ENCODE measurements at places on chromosomes 6 and 20.

- no peak for DNase-seq
Observed at GRCh38 chr6:37988127-37988526, 168.6 kb downstream of the ZFAND3 start.

DNA sequence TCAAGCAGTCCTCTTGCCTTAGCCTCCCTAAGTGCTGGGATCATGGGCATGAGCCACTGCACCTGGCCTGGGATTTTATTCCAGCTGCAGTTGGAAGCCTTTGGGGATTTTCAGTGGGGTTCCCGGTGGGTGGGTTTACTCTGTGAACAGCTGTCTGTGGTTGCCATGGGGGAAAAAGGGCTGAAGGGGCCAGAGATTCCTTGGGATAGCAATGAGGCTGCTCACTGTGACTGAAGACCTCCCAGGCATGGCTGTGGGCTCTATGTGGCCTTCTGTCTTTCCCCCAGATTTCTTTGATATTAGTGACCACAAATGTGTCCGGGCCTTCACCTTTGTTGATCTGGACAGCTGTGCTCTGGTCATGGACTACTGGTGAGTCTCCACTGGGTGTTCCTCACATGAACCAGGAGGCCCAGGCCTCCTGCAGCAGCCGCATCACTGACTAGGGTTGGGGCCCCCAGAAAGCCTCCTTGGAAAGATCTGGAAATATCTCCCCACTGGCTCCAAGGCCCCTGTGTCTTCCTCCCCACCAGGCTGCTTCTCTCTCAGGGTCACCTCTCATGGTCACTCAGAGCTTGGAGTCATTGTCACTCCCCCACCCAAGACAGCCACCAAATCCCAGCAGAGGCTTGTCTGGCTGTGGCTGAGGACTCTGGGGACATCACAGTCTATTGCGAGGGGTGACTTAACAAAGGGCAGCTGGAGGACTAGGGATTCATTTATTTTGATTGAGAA lies 33.4 kb downstream of the EFCAB8 start:
- no peak for DNase-seq

DNA sequence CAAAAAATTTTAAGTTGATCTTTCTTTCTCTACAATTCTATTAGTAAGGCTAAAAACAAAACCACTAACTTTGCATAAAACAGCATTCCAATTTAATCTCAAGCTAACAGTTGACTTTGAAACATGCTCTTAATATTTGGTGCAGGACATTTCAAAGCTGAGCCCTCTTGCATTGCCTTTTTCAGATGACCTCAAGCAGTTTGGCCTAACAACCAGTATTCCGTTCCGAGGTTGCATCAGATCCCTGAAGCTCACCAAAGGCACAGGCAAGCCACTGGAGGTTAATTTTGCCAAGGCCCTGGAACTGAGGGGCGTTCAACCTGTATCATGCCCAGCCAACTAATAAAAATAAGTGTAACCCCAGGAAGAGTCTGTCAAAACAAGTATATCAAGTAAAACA lies 194.0 kb downstream of the ARHGAP18 start:
- no peak for DNase-seq

- DNase-seq: no peak
Observed at GRCh38 chr6:105794239-105794638, 291.9 kb upstream of the PRDM1 start.

- no peak for DNase-seq
Observed at GRCh38 chr6:55756531-55757031, 118.8 kb downstream of the BMP5 start.

DNA sequence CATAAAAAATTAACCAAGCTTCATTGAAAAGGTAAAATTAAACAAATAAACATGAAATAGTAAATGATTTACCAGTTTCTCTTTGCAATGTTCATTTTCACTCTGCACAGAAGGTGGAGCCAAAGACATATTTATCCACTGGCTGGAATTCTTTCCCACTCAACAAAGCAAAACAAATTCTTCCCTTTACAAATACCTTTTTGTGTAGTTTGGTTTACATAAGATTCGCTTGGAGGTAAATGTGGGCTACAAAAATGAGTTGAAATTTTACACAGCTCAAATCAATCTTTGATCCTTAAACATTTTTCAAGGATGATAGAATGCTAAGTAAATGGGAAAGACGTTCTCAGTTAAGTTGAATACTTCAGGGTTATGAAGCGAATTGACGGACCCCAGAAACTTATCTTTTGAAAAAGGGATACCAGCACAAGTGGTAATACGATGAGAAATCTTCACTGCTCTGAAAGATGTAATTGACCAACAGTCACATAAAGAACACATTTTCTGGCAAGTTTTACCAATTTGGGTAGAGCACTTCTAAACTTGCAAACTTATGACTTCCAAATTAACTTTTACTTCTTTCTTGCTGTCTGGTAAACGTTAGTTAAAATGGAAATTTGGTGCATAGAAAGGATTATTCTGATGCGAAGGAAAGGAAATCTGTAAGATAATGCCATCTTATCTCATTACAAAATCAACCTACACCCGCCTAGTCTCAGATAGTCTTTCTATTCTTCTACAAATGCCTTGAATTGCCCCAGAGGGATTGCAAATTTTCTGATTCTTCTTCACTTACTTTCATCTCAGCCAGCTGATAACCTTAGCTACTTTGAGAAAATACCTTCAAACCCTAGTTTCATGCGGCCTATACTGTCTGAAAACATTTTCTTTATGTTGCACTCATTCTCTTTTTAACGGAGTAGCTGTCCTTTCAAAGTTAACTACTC lies 4.7 kb upstream of the GJA1 start:
- no peak for DNase-seq

- no peak for DNase-seq
Observed at GRCh38 chr20:10430000-10430466, 4.0 kb downstream of the MKKS start.

- DNase-seq: no peak
Observed at GRCh38 chr6:37242429-37243052, 15.0 kb upstream of the TBC1D22B start.

GRCh38 chr6:167993169-167993568 lies 4.3 kb upstream of the KIF25 start:
- DNase-seq: no peak

GRCh38 chr6:135250234-135250633 lies 69.1 kb downstream of the MYB start:
- no peak for DNase-seq

DNA sequence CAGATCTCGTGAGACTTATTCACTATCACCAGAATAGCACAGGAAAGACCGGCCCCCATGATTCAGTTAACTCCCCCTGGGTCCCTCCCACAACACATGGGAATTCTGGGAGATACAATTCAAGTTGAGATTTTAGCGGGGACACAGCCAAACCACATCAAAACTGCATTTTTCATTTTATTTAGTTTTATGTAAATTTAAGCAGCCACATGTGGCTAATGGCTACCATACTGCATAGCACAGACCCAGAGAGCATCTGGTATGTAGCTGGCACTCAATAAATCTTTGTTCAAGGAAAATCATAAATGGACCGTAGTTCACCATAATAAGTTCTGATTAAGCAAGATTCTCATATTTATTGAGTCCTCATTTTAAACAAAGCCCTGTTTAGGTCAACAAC lies 15.3 kb downstream of the GFOD1 start:
- DNase-seq: no peak

DNA sequence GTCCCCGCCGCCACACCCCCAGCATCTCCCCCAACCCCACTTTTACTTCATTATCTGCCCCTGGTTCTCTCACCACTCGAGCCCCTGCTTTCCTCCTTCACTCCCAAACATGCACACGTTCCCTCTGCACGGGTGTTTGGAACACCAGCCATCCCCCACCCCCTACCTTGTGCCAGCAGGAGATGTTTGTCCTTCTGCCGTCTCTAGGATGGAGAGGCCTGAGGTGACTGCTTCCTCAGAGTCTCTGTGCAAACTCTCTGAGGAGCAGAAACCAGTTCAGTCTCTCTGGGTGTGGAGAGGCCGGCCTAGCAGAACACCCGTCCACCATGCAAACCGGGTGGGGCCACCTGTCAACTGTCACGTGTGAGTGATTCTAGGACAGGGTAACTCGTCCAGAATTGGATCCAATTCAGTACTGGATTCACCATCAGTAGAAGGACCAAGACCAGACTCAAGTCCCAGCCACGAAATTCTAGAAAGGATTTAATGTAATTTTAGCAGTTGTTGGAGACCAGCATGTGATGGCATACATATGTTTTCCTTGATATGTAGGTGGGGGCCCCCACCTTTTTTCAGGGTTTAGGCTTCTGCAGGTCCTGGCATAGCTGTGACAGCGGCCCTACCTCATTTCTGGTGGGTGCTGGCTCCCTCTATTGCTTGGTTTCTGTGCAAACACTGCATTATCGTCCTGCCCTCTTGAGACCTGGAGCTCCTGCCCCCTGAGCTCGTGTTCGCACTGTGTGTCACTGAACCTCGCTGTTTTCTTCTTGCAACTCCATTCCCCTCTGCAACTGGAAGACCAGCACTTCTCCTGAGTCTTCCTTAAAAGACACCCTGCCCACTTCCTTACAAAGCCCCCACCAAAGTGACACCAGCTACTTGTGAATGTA lies at the start of gene RAET1E:
Gene RAET1E, minus strand, starts transcription at position 259 of the 890 bp plus-strand sequence. CDS start 7,212 bp downstream, outside the sequence.
- no peak for DNase-seq

DNA sequence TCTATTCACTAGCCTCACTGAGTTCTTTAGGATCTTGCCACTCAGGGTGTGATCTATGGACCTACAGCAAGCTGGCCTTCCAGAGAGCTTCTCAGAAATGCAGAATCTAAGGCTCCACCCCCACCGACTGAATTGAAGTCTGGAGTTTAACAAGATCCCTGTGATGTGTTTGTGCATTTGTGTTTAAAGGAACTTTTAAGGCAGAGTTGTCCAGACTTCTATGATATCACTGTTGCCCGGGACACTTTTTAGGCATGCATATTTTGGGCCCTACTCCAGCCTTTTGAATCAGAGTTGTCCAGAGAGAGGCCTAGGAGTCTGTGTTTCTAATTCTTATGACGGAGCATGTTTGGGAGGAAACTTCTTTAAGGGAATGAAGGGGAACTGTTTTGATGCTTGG lies 232.3 kb downstream of the QKI start:
- no peak for DNase-seq

GRCh38 chr6:70846207-70846835 lies 110.5 kb downstream of the B3GAT2 start:
- DNase-seq: no peak

DNA sequence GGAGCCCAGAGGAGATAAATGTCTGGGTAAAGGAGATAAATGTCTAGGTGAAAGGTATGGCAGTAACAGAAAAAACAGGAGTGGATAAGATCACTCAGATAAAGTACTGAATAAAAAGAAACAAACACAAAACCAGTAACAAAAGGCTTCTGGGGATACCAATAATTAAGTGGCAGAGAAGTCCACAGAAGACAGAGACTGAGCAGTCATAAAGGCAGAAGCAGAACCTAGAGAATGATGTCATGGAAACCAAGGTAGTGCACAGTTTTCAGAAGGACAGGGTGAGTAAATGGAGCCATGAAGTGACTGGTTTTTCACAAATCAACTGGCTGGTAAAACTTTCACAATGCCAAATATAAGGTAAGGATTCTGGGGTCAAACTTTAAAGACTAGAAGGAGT lies 80.9 kb upstream of the PLN start:
- no peak for DNase-seq

DNA sequence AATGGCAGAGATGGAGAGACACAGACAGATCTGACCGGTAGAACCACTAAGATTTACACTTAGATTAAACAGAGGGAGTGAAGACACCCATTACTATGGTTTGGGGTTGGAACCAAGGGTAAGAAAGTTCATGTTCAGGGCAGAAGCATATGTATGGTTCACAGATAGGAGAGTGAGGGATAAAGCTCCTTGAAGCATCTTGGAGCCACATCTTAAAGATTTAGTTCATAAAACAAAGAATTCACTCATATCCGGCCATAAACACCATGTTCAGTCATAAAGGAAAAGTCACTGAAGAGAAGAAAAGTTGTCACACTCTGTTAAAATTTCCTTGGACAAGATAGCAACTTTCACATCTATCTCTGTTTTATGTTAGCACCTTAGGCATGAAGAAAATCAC lies 18.0 kb downstream of the STX7 start:
- DNase-seq: no peak

DNA sequence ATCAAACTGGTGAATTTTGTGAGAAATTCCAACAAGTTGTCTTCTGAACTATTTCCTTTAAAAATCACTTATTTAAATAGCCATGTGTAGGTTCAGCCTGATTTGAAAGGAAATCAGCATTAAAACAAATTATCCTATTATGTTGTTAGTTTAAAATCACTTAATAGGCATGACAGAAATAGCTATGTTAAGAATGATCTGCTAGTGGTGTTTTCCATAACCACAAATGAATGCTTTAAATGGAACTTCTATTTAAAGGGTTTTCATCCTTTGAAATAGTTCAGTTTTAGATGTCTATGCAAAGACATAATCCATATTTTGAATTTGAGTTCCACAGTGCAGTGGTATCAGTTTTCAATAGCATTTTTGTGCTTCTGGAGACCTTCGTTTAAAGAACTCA lies 120.1 kb downstream of the PLEKHG1 start:
- DNase-seq: no peak

- DNase-seq: no peak
Observed at GRCh38 chr6:139452148-139452876, 77.9 kb upstream of the CITED2 start.

DNA sequence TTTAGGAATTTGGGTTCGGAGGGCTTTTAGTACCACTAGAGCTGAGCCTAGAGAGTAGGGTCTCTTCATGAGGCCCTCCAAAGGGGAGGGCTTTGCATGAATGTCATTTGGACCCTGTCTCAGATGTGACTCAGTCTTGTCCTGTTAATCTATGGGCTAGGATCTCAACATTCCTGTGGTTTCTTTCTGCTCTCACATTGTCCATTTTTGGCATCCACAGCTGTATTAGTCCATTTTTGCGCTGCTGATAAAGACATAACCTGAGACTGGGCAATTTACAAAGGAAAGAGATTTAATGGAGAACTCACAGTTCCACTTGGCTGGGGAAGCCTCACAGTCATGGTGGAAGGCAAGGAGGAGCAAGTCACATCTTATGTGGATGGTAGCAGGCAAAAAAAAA lies 61.0 kb downstream of the CRYBG1 start:
- no peak for DNase-seq

GRCh38 chr20:16517946-16518783 lies 55.1 kb downstream of the KIF16B start:
- no peak for DNase-seq

- DNase-seq: no peak
Observed at GRCh38 chr6:150615967-150616366, 16.3 kb downstream of the PLEKHG1 start.

DNA sequence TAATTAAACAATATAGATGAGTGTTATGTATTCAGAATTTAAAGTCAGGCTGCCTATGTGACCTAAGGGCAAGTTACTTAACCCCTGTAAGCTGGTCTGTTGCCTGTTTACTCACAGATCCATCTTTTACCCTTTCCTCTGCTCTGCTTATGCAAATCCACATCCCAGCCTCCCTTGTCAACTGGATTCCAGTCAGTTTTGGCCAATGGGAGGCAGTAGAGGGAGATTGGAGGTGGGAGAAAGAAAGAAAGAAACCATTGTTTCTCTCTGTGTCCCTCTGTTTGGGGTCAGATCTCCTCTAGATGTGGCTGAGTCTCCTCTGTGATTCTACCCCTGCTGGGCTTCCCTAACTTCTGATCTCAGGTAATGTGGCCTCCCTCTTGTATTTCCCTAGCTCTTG lies 266.8 kb upstream of the PLN start:
- no peak for DNase-seq
